ENCODE measurements at places on chromosomes 2 and 18. TPM values are rescaled to one million over a fixed set of nuclear protein-coding genes. Genes with fewer than 3 reads are reported as not detected.

Gene CD226
- total RNA-seq = 3.6 TPM

Gene PROKR1
- not detected for total RNA-seq

Gene ZNF892
- 1.2 TPM for total RNA-seq

Gene GPR75
- 9.3 TPM for total RNA-seq

Gene UBE2F
- not detected for total RNA-seq

Gene UGT1A6
- 65.6 TPM for total RNA-seq

Gene TDRD15
- total RNA-seq = under 0.01 TPM

Gene GPATCH11
- 4.8 TPM for total RNA-seq

Gene PARD3B
- total RNA-seq = 30.8 TPM

Gene DPYSL5
- total RNA-seq = 0.55 TPM

Gene AQP12B
- not detected for total RNA-seq

- no peaks in the 10 kb centered on the region for H3K27me3 ChIP-seq
- DNase-seq = no peak
- H3K4me1 ChIP-seq = no peaks in the 10 kb centered on the region
- H3K36me3 ChIP-seq = no peaks in the 10 kb centered on the region
Observed at GRCh38 chr2:80280598-80280997, 24.0 kb downstream of the LRRTM1 start.

DNA sequence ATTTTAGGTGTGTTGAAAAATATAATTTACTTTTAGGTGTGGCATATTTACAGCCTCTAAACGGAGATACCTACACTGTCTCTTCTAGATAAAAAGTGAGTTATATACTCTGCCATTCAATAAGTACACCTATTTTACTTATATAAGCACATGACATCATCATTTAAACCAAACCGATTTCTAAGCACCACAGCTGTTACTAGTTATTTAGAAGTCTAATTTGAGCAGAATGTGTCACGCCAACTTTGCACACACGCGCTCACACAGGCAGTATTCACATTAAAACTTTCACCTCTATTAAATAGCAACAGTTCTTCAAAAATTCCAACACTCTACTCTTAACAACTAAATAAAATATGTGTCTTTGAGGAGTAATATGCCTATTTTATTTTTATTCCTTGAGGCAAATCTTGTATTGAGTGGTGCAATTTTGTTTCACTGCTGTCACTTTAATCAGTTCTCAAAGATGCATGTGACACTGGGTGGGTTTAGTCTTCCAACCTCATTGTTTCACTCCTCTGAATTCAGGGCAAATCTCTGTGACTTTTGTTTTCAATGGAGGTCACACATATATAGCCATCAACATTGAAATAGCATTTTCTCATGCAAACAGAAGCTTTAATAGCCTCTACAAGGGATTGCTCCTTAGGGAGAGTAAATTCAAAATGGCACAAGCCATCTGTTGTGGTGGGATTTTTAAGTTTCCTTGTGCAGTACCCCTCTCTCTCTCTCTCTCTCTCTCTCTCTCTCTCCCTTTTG, 721.0 kb downstream of the PLCL1 start:
- DNase-seq = no peak
- no peaks in the 10 kb centered on the region for H3K27me3 ChIP-seq
- no peaks in the 10 kb centered on the region for H3K36me3 ChIP-seq
- H3K27ac ChIP-seq = no peak overlapping the region
- H3K4me3 ChIP-seq = no peak overlapping the region
- no peaks in the 10 kb centered on the region for H3K4me1 ChIP-seq

- no peaks in the 10 kb centered on the region for H3K4me1 ChIP-seq
- no peak overlapping the region for H3K27ac ChIP-seq
- no peak for DNase-seq
- no peaks in the 10 kb centered on the region for H3K36me3 ChIP-seq
- H3K4me3 ChIP-seq = no peak overlapping the region
Observed at GRCh38 chr2:202669841-202670240, 35.1 kb downstream of the FAM117B start.

GRCh38 chr2:239910851-239911640, 114.1 kb downstream of the NDUFA10 start:
- H3K4me1 ChIP-seq = peaks cover 16% of the 10 kb centered on the region
- H3K4me3 ChIP-seq = no peak overlapping the region
- peak overlapping the region; percentile 82 for H3K27ac ChIP-seq

DNA sequence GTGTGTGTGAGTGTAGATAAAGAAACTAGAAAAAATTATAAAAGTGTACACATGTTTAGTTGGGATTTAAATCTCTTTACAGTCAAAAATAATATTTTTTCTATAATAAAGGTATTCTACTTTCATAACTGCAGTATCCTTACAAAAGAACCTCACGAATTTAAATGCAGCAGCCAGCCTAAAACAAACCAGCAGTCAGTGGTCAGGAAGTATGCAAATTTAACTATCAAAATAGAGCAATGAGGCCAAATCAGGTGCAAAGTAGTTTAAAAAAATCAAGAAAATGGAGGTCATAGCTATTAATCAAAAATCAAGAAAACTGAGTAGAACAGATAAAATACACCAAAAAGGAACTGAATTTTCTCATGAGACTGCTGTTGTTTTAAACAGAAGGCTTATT, 407.1 kb downstream of the CDH19 start:
- no peaks in the 10 kb centered on the region for H3K36me3 ChIP-seq
- no peak overlapping the region for H3K4me3 ChIP-seq
- no peak for DNase-seq
- no peaks in the 10 kb centered on the region for H3K4me1 ChIP-seq
- H3K27me3 ChIP-seq = no peaks in the 10 kb centered on the region

GRCh38 chr2:9573013-9573720, 17.5 kb upstream of the ADAM17 start:
- H3K4me3 ChIP-seq = no peak overlapping the region
- H3K27ac ChIP-seq = no peak overlapping the region
- no peak for DNase-seq
- no peaks in the 10 kb centered on the region for H3K27me3 ChIP-seq
- no peaks in the 10 kb centered on the region for H3K36me3 ChIP-seq

- no peaks in the 10 kb centered on the region for H3K4me1 ChIP-seq
- H3K27ac ChIP-seq = no peak overlapping the region
- H3K27me3 ChIP-seq = peaks cover 9% of the 10 kb centered on the region
- no peaks in the 10 kb centered on the region for H3K36me3 ChIP-seq
- H3K4me3 ChIP-seq = no peak overlapping the region
Observed at GRCh38 chr2:120389036-120389391, 43.1 kb downstream of the INHBB start.

GRCh38 chr2:188884046-188884445, 90.1 kb upstream of the COL3A1 start:
- no peak overlapping the region for H3K27ac ChIP-seq
- H3K36me3 ChIP-seq = no peaks in the 10 kb centered on the region
- H3K4me1 ChIP-seq = no peaks in the 10 kb centered on the region
- H3K27me3 ChIP-seq = no peaks in the 10 kb centered on the region

- H3K27ac ChIP-seq = no peak overlapping the region
- DNase-seq = no peak
- H3K4me1 ChIP-seq = no peaks in the 10 kb centered on the region
- H3K4me3 ChIP-seq = no peak overlapping the region
- H3K27me3 ChIP-seq = no peaks in the 10 kb centered on the region
Observed at GRCh38 chr2:54757500-54757899, 34.0 kb downstream of the EML6 start.

- H3K27ac ChIP-seq = no peak overlapping the region
- peaks cover 10% of the 10 kb centered on the region for H3K4me1 ChIP-seq
- no peak for DNase-seq
Observed at GRCh38 chr18:495017-495416, 5.5 kb downstream of the COLEC12 start.

DNA sequence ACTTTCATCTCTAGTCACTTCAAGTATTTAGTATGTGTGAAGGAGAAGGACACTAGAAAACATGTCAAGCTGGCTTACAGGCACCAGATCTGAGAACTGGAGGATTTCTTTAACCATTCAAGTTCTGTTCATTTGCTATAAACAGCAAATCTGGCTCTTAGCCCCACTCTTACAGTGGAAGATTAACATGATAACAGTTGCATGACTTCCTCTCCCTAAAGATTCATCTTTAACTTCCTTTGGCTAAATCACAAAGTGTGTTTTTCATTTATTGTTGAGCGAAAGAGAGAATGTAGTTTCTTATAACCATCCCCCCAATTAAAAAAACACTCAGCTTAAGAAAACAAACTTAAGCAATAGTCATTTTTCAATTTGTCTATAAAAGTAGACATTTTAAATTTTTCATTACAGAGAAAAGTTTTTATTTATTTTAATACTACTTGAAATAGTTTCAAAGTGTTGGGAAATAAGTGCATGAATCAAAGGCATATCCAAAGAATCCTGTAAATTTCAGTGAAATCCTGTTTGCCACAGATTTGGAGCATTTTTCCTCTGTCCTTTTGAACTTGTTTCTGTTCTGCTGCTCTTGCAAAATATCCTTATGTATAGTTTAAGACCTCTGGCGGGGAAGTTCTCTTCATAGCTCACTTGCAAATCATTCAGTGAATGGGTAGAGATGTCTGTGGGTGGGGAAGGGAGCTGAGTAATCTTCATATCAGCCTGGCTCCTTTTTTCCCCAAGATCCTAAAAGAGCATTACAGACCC, 241.0 kb upstream of the RBBP8 start:
- H3K36me3 ChIP-seq = no peaks in the 10 kb centered on the region
- peak; percentile 52 for DNase-seq
- H3K4me1 ChIP-seq = no peaks in the 10 kb centered on the region
- H3K4me3 ChIP-seq = no peak overlapping the region

- H3K4me3 ChIP-seq = no peak overlapping the region
- no peaks in the 10 kb centered on the region for H3K4me1 ChIP-seq
Observed at GRCh38 chr18:37956902-37957301, 391.3 kb upstream of the CELF4 start.

- H3K4me1 ChIP-seq = peaks cover 62% of the 10 kb centered on the region
- peak overlapping the region; percentile 83 for H3K27ac ChIP-seq
- H3K27me3 ChIP-seq = no peaks in the 10 kb centered on the region
- H3K4me3 ChIP-seq = peak overlapping the region; percentile 60
- peak; percentile 56 for DNase-seq
- peaks cover 14% of the 10 kb centered on the region for H3K36me3 ChIP-seq
Observed at GRCh38 chr2:136116151-136116812, 1.7 kb downstream of the CXCR4 start.

GRCh38 chr2:73117441-73117840, 4.7 kb upstream of the RAB11FIP5 start:
- no peak overlapping the region for H3K27ac ChIP-seq
- DNase-seq = no peak
- H3K4me3 ChIP-seq = no peak overlapping the region
- H3K4me1 ChIP-seq = peaks cover 10% of the 10 kb centered on the region

- H3K27ac ChIP-seq = no peak overlapping the region
- no peak overlapping the region for H3K4me3 ChIP-seq
- H3K4me1 ChIP-seq = no peaks in the 10 kb centered on the region
Observed at GRCh38 chr18:66759050-66759828, 155.3 kb upstream of the CDH19 start.

DNA sequence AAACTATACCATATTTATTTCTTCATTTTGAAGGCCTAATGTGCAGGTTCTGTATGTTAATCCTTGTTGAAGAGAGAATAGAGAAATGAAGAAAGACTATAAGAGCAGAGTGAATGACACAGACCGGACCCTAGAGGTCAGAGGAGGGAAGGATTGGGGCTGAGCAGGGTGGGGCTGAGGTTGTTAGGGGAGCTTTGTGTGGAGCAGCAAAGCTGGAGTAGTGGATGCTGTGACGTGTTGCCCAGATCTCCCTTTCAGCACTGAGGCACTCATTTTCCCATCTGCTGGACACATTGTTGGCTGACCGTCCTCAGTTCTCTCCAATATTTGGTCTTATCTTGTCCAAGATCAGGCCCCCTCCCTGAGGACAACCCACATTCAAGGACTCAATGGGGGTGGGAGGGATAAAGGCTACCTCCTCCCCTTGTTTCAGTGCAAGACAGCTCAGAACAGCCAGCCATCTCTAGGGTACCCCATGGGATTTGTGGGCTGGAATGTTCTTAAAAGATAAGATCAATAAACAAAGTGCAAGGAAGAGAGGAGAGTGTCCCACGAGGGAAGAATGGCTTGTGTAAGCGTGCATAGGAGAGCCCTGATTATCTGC, 143.6 kb downstream of the TDRD15 start:
- H3K4me1 ChIP-seq = peaks cover 22% of the 10 kb centered on the region
- no peak overlapping the region for H3K4me3 ChIP-seq
- DNase-seq = no peak
- H3K36me3 ChIP-seq = no peaks in the 10 kb centered on the region

DNA sequence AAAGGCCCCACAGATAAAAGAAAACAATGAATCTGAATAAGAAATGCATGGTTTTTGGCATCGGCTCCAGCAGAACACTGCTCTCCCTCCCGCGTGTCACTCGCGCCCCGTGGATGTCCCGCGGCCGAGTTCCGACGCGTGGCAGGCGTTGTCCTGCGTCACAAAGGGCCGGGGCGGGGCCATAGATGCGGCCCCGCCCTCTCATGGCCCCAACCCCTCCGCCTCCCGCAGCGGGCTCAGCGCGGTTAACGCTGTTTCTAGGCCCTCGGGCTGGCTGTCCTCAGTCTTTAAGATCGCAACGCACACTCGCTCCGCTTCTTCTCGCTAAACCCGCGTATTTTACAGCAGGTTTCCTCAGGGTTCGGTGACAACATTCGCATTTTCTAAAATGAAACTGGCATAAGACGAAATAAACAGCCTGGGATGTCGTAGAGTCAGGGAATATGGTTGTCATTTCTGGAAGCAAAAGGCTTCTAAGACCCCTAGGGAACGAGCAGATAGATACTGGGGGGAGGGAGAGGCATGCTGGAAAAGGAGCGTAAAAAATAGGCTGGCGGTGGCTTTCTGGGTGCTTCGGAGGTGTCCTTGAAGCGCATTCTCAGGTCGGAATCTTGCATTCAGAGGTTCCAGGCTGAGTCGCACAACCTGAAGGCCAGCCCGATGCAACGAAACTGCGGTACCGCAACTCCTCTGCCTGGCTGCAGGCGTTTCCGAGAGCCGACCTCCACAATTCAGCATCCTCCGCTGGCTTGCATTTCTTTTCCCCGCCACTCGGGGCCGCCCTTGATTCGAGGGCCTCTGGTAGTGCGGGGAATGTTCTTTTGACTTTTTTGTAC, at the start of gene FKBP7:
FKBP7 (minus strand) TSS at position 162 of the 836 bp plus-strand sequence; CDS start at position 61, 101 bp downstream.
- peak within 1 kb of the TSS; percentile 86 for H3K27ac ChIP-seq
- H3K4me3 ChIP-seq = peak within 1 kb of the TSS; percentile 56

DNA sequence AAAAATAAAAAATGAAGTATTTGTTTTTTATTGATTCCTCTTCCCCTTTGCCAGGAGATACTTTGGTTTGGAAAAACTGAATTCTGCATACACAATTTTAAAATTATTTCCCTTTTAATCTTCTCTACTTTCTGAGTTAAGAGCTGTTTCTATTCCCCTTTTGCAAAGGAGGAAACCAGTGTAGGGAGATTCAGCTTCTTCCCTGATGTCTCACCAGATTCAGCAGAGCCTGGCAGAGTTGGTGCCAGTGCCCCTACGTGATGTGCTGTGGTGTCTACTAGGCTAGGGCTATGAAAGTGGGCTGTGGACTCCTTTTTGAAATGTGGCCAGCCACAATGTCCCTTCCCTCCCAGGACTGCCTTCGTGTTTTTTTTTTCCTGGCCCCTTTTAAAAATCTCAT, 2.4 kb downstream of the RPE start:
- no peak for DNase-seq
- peaks cover 20% of the 10 kb centered on the region for H3K36me3 ChIP-seq
- H3K4me1 ChIP-seq = peaks cover 33% of the 10 kb centered on the region
- H3K27ac ChIP-seq = no peak overlapping the region
- H3K4me3 ChIP-seq = no peak overlapping the region

GRCh38 chr2:11903085-11903606, 156.7 kb downstream of the LPIN1 start:
- H3K27me3 ChIP-seq = no peaks in the 10 kb centered on the region
- no peak overlapping the region for H3K4me3 ChIP-seq
- H3K27ac ChIP-seq = no peak overlapping the region
- no peak for DNase-seq
- H3K4me1 ChIP-seq = no peaks in the 10 kb centered on the region
- no peaks in the 10 kb centered on the region for H3K36me3 ChIP-seq

All from stomach (tissue), 19 donors.